Activated naive CD8-positive, alpha-beta T cell treated with anti-CD3 and anti-CD28 coated beads, Interleukin-2, amount 10 ng/mL, durations not matched to agents 7 days and 5 days (primary cell): ENCODE measurements at places on chromosomes 2 and 18. TPM values are rescaled to one million over a fixed set of nuclear protein-coding genes. Genes with fewer than 3 reads are reported as not detected.

GRCh38 chr2:192148620-192149321, 46.0 kb downstream of the TMEFF2 start:
- no peak for DNase-seq

DNA sequence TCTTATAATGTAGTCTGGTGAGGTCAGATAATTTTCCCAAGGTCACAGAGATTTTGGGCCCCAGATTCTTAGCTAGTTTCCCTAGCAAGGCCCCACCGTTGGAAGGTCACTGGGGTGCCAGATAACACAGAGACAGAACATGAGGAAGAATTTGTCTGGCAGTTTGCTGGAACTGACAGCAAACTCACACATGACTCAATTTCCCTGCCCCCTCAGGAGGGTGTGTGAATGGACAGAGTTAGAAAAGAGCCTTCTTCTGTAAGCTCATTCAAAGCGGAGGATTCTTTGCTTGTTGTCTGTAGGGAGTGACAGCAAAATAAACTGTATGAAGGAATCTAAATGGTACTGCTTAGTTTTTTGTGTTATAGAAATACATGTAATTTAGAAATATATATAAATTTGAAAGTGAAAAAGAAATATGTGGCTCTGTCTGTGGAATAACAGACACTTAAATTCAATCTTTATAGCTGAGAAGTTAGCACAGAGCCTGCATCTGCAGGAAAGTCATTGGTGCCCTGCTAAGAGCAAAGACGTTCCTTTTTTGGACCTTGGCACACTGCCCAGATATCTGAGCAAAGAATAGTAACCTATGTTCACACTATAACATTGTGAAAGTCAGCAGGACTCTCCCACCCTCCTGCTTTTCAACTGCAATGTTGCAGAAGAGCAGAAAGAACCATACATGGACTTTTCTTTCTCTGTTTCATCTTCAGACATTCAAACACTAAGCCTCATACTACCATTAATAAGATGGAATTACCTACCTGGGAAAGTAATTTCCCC, 2.1 kb downstream of the MDH1 start:
- DNase-seq: no peak

DNA sequence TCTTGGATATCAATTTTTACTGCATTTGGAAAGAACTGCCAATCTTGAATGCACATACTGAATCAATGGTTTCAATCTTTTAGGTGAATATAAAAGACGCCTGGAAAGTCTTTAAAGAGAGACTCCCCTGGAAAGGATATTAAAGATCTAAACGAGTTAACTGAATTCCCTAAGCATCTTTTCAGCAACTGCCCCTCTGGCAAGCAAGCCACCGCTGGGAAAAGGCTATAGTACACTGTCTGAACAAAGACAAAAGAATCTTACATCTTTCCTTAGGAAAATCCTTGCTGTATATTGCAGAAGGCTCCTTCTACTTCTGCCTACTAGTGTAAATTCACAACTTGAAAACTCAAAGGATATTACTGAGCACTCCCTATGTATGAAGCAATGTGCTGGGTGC, 28.0 kb downstream of the MYO5B start:
- DNase-seq: no peak

DNA sequence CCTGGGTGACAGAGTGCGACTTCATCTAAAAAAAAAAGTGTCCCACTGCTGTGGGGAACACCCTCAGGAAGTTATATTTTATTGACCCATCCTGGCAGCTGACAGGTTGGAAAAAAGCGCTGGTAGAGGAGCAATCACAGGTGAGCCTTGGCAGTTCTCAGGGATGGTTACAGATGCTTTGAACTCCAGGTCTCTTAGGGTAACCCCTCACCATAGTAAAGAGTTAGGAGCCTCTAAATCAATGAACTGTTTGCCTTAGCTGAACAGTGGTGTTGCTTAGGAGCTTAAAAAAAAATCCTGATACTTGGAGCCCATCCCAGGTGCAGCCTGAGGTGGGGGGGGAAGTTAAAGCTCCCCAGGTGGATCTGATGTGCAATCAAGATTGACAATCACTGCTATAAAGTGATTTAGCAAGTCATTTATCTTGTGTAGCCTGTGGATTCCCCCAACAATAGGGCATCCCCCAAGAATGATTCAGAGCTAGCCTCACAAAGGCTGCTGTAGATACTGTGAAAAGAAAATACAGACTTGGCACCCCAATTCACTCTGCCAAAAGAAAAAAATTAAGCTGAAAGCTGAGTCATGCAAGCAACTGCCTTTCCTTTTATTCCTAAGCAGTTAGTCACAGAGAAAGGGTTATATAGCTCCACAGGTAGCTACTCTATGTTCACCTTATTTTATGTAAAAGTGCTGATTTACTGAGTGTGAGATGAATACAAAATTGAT, 14.8 kb downstream of the SLC16A14 start:
- no peak for DNase-seq

DNA sequence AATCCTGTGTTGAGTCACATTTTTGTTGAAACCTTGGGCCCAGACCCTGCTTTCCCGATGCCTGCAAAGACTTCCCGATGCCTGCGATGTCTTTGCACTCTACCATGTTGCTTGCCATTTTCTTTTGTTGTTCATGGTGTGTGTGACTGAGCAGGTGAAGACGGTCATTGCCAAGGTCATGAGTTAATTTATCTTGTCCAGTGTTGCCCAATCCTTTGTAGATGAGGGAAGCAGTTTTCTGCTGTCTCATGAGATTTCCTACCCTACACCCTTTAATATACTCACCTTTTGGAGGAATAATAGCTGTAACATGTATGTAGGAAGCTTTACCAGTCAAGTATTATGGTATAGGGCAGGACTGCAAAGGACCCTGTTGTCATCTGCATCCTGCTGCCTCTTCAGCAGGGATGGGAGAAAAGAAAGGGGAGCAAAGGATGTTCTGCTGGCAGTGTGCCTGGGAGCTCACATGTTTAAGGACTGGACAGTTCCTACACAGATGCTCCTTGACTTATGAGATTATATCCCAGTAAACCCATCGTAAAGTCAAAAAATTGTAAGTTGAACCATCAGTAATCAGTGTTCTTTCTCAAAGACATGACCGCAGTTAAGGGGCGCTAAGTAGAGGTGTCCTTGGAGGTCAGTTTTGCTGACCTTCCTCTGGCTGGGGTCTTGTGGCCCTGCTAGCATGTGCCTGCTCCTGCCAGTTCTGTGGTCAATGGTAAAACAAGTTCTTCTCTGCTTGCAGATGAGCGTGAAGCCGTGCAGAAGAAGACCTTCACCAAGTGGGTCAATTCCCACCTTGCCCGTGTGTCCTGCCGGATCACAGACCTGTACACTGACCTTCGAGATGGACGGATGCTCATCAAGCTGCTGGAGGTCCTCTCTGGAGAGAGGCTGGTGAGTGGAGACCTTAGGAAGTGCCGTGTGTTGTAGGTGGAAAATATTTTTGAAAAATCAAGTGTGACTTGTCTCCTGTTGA, 124.8 kb upstream of the EML6 start:
- no peak for DNase-seq

GRCh38 chr2:162430323-162430722, 86.4 kb downstream of the GCA start:
- DNase-seq: no peak

- DNase-seq: no peak
Measured at GRCh38 chr18:57207124-57207916, 60.4 kb downstream of the BOD1L2 start.

DNA sequence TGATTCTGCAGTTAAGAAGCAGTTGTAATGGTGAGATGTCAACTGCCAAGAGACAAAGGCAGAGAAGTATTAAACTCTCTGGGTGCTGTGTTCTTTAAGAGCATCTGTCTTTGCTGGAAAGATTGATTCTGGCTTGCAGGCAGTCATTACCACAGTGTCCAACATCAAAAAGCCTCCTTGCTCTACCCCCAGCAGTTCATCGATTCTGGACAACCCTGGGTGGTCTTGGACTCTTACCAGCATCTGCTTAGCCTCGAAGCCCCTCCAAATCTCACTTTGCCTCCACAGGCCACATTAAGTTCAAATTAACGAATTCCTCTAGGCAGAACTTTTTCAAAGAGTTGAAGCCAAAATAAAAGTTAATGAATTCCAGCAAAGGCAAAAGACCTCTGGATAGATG, 1061.4 kb downstream of the TSN start:
- DNase-seq: no peak

DNA sequence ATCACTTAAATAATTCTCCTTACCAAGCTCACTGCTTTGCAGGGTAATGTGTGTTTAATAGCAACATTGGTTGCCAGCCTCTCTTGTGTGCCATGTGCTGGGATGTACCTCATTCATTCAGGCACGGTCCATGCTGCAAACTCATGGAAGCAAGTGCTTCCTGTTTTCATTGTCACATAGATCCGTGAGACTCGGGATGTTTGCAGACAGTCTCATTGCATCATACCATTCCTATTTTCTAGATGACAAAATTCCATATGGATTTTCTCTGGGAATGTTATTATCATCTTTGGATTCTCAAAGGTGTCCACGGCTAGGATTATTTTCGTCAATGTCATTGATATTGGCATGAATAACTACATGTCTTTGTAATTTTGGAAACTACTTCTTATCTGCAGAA, 60.0 kb upstream of the HDAC4 start:
- DNase-seq: no peak

- no peak for DNase-seq
Measured at GRCh38 chr2:190443778-190444481, 35.8 kb downstream of the MFSD6 start.

DNA sequence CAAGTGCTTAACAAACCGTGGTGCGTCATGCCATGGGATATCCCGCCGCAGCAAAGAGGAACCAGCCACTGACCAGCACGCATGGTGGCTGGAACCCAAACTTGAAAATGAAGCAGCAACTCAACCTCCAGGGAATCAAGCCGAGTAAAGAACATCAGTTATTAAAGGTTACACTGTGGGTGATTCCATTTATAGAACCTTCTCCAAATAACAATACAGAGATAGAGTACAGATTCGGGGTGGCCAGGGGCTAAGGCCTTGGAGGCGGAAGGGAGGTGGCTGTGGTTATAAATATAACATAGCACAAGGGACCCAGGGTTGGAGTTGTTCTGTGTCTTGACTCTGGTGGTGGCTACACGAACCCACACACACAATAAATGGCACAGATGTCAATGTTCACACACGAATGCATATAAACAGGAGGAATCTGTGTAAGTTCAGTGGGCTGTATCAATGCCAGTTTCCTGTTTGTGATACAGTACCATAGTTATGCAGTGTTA, 123.1 kb downstream of the EIPR1 start:
- no peak for DNase-seq

GRCh38 chr2:235001237-235002133, 49.7 kb downstream of the SH3BP4 start:
- no peak for DNase-seq

DNA sequence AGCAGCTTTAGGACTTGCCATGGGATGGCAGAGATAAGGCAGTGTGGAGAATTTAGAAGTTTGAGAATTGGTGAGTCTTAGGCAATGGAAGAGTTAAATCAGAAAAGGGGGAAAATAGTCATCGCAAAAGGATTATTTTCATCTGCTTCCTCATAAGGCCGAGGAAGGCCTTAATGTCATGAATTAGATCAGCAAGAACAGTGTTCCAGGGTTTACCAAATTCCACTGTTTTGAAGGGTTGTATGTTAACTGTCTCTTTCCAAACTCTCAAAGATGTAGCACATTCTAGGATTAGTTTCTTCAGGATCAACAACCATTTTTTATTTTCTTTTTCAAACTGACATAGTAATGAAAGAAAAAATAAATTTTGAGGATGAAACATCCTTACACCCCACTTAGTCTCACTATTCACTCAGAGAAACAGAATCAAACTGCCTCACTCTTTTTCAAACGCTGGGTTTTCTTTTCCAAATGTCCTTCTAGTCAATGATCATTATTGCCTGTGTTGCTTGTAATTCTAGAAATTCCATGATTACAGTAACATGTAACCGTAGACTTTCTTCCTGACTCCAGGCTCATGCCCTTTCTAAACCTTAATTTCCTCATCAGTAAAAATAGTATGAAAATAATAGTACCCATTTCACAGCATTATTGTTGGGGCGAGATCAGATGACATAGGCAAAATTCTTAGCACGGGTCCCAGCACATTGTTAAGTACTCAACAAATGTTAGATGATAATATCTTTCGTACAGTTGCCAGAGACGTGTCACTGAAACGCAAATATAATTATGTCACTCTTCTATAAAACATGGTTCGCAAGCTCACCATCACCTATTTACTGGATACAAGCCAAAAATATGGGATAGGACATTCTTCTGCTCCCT, 23.6 kb downstream of the ZEB2 start:
- DNase-seq: no peak

DNA sequence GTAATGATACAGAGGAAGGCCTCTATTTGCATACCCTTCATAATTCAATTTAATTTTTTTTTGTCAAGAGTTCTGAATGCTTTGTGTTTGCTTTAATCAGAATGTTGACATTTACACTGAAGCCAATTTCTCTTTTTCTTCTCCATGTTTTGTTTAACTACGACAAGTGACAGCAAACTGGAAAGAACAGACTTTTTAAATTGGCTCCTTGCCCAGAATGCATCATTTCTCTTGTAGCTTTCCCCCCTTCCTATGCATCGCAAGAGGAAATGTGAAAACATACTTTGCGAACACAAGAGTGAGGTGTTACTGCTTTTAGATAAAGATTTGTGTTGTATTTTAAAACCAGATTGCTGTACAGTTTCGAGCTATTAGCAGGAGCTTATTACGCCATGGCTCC, 955.2 kb upstream of the CELF4 start:
- DNase-seq: no peak

GRCh38 chr2:664063-664462, 13.1 kb downstream of the TMEM18 start:
- no peak for DNase-seq

DNA sequence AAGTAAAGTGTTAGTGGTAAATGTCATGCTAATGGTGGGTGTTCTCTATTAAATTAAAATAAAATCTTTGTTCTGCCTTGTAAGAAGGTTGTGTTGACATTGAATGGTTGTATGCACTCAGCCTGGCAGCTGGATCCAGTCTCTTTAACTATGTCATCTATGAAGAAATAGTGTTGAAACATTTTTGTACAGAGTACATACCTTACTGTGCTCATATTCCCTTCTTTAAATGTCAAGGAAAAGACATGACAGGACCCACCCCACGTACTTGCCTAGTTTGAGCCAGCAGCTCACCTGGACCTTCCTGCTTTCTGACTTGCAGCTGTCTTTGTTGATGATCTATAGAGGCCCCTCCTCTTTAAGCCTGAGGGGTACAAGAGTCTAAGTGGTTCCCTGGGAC, 85.6 kb upstream of the ST3GAL5 start:
- no peak for DNase-seq

- no peak for DNase-seq
Measured at GRCh38 chr2:55175254-55176093, 56.6 kb downstream of the CLHC1 start.

Gene SP140
- total RNA-seq: 61.4 TPM

Gene FAM228A
- total RNA-seq: 0.51 TPM

Gene KCNK3
- total RNA-seq: not detected

Gene LRP2
- total RNA-seq: 0.47 TPM

Gene MSGN1
- total RNA-seq: not detected

Gene TUBA4B
- total RNA-seq: not detected

Gene HNMT
- total RNA-seq: 0.28 TPM

Gene PLA2R1
- total RNA-seq: not detected

Gene CDH19
- not detected for total RNA-seq

Gene LYPD6B
- not detected for total RNA-seq

Gene TUBA3D
- total RNA-seq: not detected

Gene TTC39C
- total RNA-seq: 84.0 TPM

Gene ZNF236
- total RNA-seq: 23.7 TPM

Gene SLC19A3
- not detected for total RNA-seq

Gene LRRC30
- not detected for total RNA-seq

Gene CNNM4
- total RNA-seq: 7.9 TPM

Gene STARD6
- total RNA-seq: not detected

Gene CRYBA2
- total RNA-seq: not detected

Gene DSG2
- 0.28 TPM for total RNA-seq

Gene SLC5A7
- not detected for total RNA-seq
